ENCODE measurements at places on chromosomes 13 and 19.

GRCh38 chr13:75417656-75418055 lies 64.3 kb downstream of the TBC1D4 start:
- DNase-seq = no peak

- no peak for DNase-seq
These were observed 12.9 kb upstream of the CCNE1 start for GRCh38 chr19:29798774-29799497.

DNA sequence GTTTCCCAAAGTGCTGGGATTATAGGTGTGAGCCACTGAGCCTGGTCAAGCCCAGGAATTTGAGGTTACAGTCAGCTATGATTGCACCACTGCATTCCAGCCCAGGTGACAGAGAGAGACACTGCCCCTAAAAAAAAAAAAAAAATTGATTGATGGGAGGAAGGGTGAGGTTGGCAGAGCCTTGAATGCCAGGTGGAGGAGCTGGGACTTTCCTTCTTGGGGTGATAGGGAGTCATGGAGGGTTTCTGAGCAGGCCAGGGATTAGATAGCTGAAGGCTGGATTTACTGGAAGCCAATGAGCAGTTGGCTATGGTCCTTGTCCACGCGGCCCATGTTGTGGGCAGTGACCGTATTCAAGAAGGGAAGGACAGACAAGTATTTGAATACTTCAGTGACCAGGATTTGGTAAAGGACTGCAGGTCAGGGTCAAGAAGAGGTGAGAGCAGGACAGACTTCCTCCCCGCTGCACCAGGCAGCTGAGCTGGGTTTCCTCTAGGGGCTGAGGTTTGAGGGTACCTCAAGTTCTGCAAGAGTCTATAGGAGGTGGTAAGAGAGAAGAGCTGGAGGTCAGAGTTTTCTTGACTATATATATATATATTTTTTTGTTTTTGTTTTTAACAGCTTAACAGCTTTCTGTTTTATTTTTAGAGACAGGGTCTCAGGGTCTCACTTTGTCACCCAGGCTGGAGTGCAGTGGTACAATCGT lies 6.9 kb upstream of the ICAM4 start:
- DNase-seq = no peak

GRCh38 chr19:31451686-31452330 lies 102.6 kb upstream of the TSHZ3 start:
- DNase-seq = no peak

DNA sequence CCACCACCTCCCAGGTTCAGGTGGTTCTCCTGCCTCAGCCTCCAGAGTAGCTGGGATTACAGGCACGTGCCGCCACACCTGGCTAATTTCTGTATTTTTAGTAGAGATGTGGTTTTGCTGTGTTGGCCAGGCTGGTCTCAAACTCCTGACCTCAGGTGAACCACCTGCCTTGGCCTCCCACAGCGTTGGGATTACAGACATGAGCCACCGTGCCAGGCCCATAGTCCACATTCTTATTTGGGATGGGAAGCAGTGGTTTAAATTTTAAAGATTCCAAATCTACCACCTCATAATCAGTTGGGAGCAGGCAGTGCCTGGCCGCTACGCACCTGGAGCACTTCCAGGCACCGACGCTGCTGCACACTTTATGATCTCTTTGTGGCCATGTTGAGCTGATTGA lies 160.6 kb upstream of the SOX1 start:
- DNase-seq = no peak

GRCh38 chr13:23889615-23890607 lies 711 bp upstream of the MIPEP start:
- DNase-seq = no peak

GRCh38 chr19:4504891-4505569 lies 13.3 kb downstream of the PLIN4 start:
- DNase-seq = no peak
